CD4-positive, alpha-beta memory T cell (primary cell): ENCODE measurements at places on chromosomes 5 and 9. TPM values are rescaled to one million over a fixed set of nuclear protein-coding genes. Genes with fewer than 3 reads are reported as not detected.

The ADAMTS12 gene
- total RNA-seq = 0.17 TPM

DNA sequence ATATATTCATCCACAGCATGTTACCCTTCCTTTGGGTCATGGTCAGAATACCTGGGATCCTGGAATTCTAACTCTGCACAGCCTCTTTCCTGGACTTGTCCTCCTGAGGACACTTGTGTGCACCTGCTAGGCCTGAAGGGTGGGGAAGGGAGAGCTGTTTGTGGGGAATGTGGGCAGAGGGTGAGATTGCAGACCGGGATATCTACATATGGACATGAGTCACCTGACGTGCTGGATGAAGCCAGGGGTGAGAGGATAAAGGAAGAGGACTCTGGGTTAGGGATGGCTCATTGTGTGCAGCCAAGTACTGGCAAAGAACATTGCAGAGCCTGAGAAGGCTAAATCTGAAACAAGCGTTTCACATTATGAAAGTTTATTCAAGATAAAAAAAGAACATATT, 241.4 kb upstream of the RPS23 start:
- no peak overlapping the region for H3K4me3 ChIP-seq
- no peaks in the 10 kb centered on the region for H3K27me3 ChIP-seq
- DNase-seq = no peak
- no peak overlapping the region for H3K27ac ChIP-seq

DNA sequence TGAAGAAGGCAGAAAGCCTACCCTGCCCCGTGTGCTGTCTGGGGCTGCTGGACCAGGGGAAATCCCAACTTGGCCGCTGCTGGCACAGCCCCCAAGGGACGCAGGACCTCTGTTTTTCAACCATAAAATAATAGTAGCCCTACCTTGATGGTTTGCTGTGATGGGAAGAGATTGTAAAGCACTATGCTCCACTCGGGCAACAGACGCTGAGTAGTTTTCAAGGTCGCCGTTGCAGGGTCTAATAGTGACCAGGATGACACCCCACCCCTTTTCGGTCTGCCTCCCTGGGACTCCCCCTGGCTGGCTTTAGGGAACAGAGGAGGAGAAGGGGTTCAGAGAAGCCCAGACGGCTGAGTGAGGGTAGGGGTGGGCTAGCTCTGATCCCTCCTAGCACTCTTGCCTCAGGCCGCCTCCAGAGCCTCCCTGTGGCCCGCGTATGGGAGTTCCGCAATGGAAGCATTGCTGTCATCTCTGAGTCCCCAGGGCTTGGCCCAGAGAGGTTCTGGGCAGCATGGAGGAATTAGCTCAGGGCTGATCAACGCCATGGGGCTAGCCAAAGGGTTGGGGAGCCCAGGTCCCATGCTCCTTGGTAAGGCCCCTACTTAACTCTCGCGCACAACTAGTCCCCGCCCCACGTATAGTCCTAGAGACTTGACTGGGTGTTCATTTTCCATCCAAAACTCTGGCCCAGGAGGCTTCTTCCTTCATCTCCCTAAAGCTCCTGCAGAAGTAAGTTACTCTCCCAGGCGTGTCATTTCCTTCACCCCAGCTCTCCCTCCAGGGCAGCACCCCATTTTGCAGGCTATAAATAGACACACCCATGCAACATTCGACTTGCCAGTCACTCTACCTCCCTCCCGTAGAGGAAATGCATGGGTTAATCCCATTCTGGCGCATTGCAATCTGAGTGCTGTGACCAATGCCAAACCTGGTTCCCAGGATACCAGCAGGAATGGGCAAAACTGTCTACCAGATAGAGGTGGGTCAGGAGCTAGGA, 1.1 kb upstream of the IRF1 start:
- DNase-seq = peak; percentile 71
- H3K27me3 ChIP-seq = no peaks in the 10 kb centered on the region
- peak overlapping the region; percentile 94 for H3K4me3 ChIP-seq
- peaks cover 28% of the 10 kb centered on the region for H3K36me3 ChIP-seq

GRCh38 chr9:79300068-79300467, 271.7 kb upstream of the TLE4 start:
- H3K36me3 ChIP-seq = no peaks in the 10 kb centered on the region
- H3K27ac ChIP-seq = no peak overlapping the region
- DNase-seq = no peak
- no peak overlapping the region for H3K4me3 ChIP-seq
- no peaks in the 10 kb centered on the region for H3K4me1 ChIP-seq

DNA sequence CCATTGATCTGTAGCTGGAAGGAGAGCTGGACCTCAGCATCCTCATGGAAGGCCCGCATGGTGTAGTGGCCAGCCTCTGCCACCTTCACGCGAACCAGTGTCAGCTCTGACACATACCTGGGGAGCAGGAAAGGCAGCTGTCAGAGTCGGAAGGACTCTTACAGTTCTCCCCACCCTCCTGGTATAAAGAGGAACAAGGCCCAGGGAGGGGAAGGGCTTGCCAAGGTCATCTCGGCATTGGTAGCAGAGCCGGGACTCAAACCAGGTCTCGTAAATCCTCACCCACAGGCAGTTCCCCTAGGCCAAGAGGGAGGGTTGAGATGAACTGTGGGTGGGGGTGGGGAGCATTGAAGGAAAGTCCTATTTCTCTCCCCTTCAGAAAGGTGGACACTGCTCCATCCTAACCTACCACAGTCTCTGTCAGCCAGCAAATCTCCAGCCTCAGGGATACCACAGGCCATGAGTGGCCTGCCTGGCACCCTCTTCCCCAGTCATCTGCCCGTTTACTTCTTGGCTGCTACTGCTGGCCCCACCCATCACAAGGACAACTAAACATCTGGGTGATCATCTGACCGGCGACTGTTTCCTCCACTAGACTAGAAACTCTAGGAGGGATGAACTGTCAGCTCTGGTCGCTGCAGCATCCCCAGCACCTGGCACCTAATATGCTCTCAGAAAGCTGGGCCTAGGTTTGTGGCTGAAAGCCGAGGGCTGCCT, 23.5 kb downstream of the PDGFRB start:
- H3K27ac ChIP-seq = no peak overlapping the region
- no peak for DNase-seq
- H3K4me1 ChIP-seq = no peaks in the 10 kb centered on the region
- H3K36me3 ChIP-seq = no peaks in the 10 kb centered on the region

- H3K27ac ChIP-seq = no peak overlapping the region
- no peak for DNase-seq
- no peaks in the 10 kb centered on the region for H3K27me3 ChIP-seq
- no peak overlapping the region for H3K4me3 ChIP-seq
- no peaks in the 10 kb centered on the region for H3K4me1 ChIP-seq
These were observed 183.8 kb upstream of the PDE4D start for GRCh38 chr5:60077292-60077691.

GRCh38 chr5:153347611-153348010, 142.9 kb upstream of the GRIA1 start:
- H3K27ac ChIP-seq = no peak overlapping the region
- no peaks in the 10 kb centered on the region for H3K27me3 ChIP-seq
- H3K36me3 ChIP-seq = no peaks in the 10 kb centered on the region
- H3K4me3 ChIP-seq = no peak overlapping the region
- H3K4me1 ChIP-seq = peaks cover under 1% of the 10 kb centered on the region
- DNase-seq = no peak

DNA sequence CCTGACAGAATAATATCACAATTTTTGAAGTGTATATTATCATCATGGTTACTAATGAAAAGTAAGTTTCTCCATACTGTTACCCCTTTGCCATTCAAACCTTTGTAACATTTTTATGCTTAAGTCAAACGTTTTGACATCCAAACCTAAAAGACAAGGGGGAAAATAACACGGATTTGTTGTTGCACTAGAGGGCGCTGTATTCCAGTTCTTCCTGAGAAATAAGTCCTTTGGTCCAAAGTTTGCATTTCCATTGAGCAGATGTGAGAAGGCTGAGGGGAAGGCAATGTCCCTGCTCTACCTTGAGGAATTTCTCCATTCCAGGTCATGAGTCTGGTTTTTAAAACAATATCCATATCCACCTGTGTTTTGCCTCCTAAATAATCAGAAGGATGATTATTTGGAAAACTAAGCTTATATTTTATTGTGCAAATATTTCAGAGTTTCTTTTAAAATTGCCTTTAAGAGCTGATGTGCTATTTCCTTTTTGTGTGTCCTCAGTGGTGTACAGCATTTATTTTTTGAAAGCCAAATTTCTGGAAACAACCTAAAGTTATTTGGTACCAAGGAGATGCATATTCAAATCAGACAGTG, 9.7 kb downstream of the LECT2 start:
- H3K36me3 ChIP-seq = no peaks in the 10 kb centered on the region
- no peak overlapping the region for H3K4me3 ChIP-seq
- DNase-seq = peak; percentile 36

- no peak for DNase-seq
- no peak overlapping the region for H3K4me3 ChIP-seq
- no peak overlapping the region for H3K27ac ChIP-seq
- no peaks in the 10 kb centered on the region for H3K36me3 ChIP-seq
- no peaks in the 10 kb centered on the region for H3K4me1 ChIP-seq
- no peaks in the 10 kb centered on the region for H3K27me3 ChIP-seq
These were observed 69.6 kb upstream of the FSTL4 start for GRCh38 chr5:133681896-133682295.

DNA sequence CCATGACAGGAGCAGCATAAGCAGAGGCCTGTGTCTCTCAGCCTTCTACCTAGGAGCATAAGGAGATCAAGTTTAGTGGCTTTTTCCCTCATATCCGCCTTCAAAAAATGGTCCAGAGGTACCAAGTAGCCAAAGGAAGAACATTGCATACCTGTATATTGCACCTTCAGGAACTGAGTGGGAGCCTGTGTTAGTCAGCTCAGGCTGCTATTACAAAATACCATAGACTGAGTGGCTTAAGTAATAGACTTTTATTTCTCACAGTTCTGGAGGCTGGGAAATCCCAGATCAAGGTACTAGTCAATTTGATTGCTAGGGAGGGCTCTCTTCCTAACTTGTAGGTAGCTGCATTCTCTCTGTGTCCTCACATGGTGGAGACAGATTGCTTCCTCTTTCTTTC, 597.4 kb upstream of the PTGER4 start:
- no peaks in the 10 kb centered on the region for H3K27me3 ChIP-seq
- DNase-seq = no peak
- H3K36me3 ChIP-seq = no peaks in the 10 kb centered on the region
- H3K4me1 ChIP-seq = no peaks in the 10 kb centered on the region
- H3K27ac ChIP-seq = no peak overlapping the region

- H3K27ac ChIP-seq = peak overlapping the region; percentile 66
- peak overlapping the region; percentile 21 for H3K4me3 ChIP-seq
- DNase-seq = peak; percentile 77
- peaks cover 18% of the 10 kb centered on the region for H3K36me3 ChIP-seq
- peaks cover 82% of the 10 kb centered on the region for H3K4me1 ChIP-seq
These were observed 5.1 kb downstream of the GLRX start for GRCh38 chr5:95817430-95817829.

DNA sequence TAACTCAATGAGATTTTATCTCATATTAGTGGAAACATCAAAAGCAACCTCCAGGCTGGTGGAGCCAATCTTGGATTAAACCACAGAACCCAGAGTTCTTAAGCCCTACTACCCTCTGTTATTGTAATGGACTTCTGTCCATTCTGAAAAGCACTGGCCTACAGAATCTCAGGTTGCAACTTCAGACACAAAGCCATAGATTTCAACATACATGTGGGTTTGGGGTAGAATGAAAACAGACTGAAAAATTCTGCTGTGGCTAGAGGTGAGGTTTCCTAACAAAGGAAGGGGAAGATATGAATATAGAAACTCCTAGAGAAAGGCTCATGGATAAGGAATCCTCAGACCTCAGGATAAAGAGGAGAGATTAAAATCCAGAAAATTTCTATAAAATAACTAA, 569.8 kb upstream of the RIOK2 start:
- H3K27me3 ChIP-seq = no peaks in the 10 kb centered on the region
- no peak overlapping the region for H3K27ac ChIP-seq
- no peak overlapping the region for H3K4me3 ChIP-seq
- no peaks in the 10 kb centered on the region for H3K36me3 ChIP-seq
- no peak for DNase-seq

- no peaks in the 10 kb centered on the region for H3K36me3 ChIP-seq
- no peaks in the 10 kb centered on the region for H3K27me3 ChIP-seq
- no peaks in the 10 kb centered on the region for H3K4me1 ChIP-seq
- H3K4me3 ChIP-seq = no peak overlapping the region
- DNase-seq = no peak
These were observed 354.8 kb downstream of the NR2F1-AS1 start for GRCh38 chr5:93226202-93226735.

DNA sequence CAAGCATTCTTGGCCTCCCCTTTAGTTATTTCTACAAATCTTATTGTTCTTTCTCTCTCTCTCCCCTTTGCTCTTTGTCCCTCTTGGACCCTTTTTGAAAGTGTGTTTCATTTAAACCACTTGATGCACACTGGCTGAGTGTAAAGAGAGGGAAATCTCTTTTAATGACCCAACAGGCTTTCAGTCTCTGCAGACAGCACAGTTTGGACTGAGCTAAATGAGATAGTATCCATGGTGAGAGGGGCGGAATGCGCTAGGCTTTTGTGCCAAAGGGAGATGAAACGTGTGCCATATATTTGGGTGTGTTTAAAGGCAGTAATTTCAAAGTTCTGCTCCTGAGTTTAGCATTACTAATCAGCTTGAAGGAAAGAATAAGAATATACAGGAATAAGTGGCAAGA, 184.9 kb downstream of the PCSK1 start:
- H3K27ac ChIP-seq = no peak overlapping the region
- H3K4me3 ChIP-seq = no peak overlapping the region
- no peaks in the 10 kb centered on the region for H3K27me3 ChIP-seq
- H3K36me3 ChIP-seq = no peaks in the 10 kb centered on the region

- H3K4me1 ChIP-seq = no peaks in the 10 kb centered on the region
- no peaks in the 10 kb centered on the region for H3K27me3 ChIP-seq
- H3K27ac ChIP-seq = no peak overlapping the region
- no peak for DNase-seq
- H3K36me3 ChIP-seq = no peaks in the 10 kb centered on the region
These were observed 281.9 kb upstream of the IRX4 start for GRCh38 chr5:2164586-2164985.

DNA sequence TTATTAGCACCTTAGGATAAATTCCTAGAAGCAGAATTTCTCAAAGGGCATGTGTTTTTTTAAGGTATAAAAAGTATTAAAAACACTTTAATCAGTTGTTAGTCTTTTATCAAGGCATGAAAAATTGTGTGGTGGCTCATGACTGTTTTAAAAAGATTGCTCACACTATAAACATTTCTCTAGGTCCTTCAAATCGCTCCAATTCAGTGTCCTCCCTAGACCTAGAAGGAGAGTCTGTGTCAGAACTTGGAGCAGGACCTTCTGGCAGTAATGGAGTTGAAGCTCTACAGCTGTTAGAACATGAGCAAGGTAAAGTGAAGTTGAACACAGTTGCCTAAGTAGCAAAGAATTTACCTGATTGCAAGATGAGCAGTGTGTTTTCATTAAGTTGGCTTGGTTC, 62.0 kb downstream of the GAPVD1 start:
- DNase-seq = no peak
- H3K27me3 ChIP-seq = no peaks in the 10 kb centered on the region
- no peak overlapping the region for H3K4me3 ChIP-seq
- peaks cover 16% of the 10 kb centered on the region for H3K36me3 ChIP-seq

DNA sequence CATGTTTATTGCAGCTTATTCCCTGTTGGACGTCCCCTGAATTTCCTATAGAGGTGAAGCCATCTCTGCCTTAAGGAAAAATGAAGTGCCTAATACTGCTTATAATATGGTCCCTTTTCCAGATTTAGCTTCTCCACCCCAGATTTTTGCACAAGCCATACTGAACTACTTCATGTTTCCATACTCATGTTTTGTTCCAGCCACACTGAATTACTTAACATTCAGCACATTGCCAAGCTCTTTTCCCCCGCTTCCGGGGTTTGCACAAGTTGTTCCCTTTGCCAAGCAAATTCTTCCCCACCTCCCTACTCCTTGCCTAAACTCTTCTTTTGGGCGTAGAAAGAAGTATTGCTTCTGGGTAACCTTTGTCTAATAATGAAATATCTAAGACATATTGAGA, 1.7 kb upstream of the CNTRL start:
- H3K27me3 ChIP-seq = no peaks in the 10 kb centered on the region
- peaks cover 45% of the 10 kb centered on the region for H3K4me1 ChIP-seq
- H3K4me3 ChIP-seq = no peak overlapping the region
- DNase-seq = no peak
- H3K36me3 ChIP-seq = no peaks in the 10 kb centered on the region
